Peyer's patch (tissue), 4 donors: ENCODE measurements at places on chromosomes 5 and 9. TPM values are rescaled to one million over a fixed set of nuclear protein-coding genes. Genes with fewer than 3 reads are reported as not detected.

- DNase-seq, result no peak
These were observed 172.3 kb upstream of the RFX3 start for GRCh38 chr9:3698076-3698475.

- no peak for DNase-seq
These were observed 300 bp upstream of the SVEP1 start for GRCh38 chr9:110579862-110580219.

GRCh38 chr5:154858972-154859871 lies 795 bp downstream of the CNOT8 start:
- DNase-seq, result no peak

- no peak for DNase-seq
These were observed 150.4 kb upstream of the PCSK5 start for GRCh38 chr9:75739884-75740611.

DNA sequence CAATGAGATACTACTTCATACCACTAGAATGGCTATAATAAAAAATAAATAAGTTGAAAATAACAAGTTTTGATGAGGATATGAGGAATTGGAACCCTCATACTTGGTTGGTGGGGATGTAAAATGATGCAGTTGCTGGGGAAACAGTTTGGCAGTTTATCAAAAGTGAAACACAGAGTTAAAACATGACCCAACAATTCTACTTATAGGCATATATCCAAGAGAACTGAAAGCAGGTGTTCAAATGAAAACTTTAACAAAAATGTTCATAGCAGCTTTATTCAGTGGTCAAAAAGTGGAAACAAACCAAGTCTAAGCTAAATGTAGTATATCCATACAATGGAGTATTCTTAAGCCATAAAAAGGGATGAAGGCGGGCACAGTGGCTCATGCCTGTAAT lies 13.1 kb upstream of the LHFPL2 start:
- DNase-seq, result no peak

- no peak for DNase-seq
These were observed 18.3 kb downstream of the SNX24 start for GRCh38 chr5:122863721-122864120.

DNA sequence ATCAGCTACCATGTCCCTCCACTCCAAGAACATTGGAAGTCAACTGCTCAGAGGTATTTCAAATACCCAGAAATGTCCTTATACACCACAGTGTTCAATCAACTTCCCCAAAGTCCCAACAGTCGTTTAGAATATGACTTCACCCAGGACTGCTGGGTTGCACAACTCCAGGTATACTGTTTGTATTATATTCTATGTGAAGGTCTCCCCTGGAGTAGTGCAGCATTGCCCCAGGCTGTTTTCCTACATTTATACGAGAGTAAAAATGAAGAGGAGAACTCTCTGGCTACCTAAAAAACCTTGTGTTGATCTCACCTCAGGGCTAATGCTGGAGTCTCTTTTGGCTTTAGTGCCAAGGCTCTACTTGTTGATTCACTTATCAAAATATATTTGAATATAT lies 183.6 kb upstream of the MAP3K1 start:
- DNase-seq, result no peak

- DNase-seq, result no peak
These were observed 276.8 kb downstream of the MCTP1 start for GRCh38 chr5:95007921-95008597.

DNA sequence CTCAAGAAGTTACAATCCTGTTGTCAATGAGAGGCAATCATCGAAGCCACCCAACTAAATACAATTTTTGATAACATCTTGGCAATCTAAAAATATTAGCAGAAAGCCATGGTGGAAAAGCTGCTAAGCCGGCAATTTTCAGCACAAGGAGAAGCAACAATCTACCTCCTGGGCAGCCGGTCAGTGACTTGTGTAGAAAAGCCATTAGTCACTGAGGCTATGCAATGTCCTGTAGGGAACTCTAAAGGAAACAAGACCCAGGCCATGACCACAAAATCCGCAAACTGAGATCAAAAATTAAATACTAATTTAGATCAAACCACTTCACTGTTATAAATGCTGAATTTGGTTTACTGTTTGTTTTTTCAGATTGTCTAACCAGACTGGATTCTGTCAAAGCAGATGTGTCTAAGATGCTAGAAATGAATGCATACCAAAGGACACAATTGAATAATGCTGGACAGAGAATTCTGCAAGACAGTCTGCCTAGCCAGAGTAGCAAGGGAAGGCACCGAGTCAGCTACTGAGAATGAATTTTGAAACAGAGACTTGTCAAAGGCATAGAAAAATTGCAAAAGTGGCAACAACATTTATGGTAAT lies 384.8 kb downstream of the PRELID2 start:
- DNase-seq, result no peak

GRCh38 chr5:60520451-60521227 lies 179.3 kb downstream of the DEPDC1B start:
- DNase-seq, result no peak

GHR gene
- 2.5 TPM for total RNA-seq

LRRC19 gene
- total RNA-seq, result 43.3 TPM

IL17B gene
- not detected for total RNA-seq

INSL4 gene
- not detected for total RNA-seq

NRARP gene
- total RNA-seq, result 56.1 TPM
